ENCODE measurements at places on chromosomes 16 and 17.

DNA sequence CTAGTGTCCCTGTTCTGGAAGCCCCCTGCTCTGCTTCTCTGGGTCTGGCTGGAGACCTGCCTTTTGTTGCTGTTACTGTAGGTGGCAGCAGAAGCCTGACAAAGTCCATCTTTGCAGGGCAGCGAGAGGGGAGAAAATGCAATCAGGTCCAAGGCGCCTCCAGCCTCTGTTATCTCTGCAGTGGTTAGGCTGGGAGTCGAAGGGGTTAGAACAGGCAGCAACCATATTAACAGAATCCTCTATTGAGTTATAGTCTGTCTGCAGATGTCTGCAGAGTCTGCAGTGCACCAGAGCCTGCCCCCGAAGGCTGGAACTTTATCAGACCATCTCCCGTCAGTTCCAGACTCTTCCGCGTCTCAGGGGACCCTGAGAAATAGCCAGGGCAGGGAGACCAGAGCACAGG is 404.9 kb upstream of the EEF2KMT start:
- no peaks in the 10 kb centered on the region for H3K27me3 ChIP-seq
- no peak overlapping the region for H3K4me3 ChIP-seq
- H3K36me3 ChIP-seq = no peaks in the 10 kb centered on the region
- DNase-seq = no peak

DNA sequence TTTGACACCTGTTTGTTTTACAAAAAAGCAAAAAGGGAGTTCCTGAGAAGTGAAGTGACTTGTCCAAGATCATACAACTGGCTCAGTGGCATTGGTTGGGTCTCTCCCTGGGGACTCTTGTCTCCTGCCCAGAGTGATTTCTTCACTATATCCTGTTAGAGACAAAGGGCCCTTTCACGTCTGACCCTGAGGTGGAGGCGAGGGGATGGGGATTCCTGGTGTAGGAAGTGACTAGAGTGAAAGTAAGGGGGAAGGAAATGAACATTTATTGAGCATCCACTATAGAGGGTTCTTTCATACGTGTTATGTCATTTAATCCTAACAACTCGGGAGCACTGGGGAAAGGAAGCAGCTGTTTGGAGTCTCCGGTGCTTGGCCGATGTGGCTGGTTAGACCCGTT is 9.0 kb downstream of the ITGB3 start:
- no peak for DNase-seq
- no peaks in the 10 kb centered on the region for H3K36me3 ChIP-seq
- no peaks in the 10 kb centered on the region for H3K4me1 ChIP-seq
- H3K27ac ChIP-seq = no peak overlapping the region

- H3K27me3 ChIP-seq = no peaks in the 10 kb centered on the region
- no peaks in the 10 kb centered on the region for H3K36me3 ChIP-seq
- H3K27ac ChIP-seq = no peak overlapping the region
- no peaks in the 10 kb centered on the region for H3K4me1 ChIP-seq
These were observed 245.7 kb downstream of the PRKCA start for GRCh38 chr17:66548158-66548557.

- no peaks in the 10 kb centered on the region for H3K36me3 ChIP-seq
- DNase-seq = peak; percentile 57
- H3K4me3 ChIP-seq = no peak overlapping the region
- H3K27ac ChIP-seq = no peak overlapping the region
These were observed 15.5 kb upstream of the TFAP4 start for GRCh38 chr16:4288148-4288921.

- H3K27ac ChIP-seq = no peak overlapping the region
- no peak for DNase-seq
- no peaks in the 10 kb centered on the region for H3K36me3 ChIP-seq
- H3K4me3 ChIP-seq = no peak overlapping the region
- H3K4me1 ChIP-seq = no peaks in the 10 kb centered on the region
These were observed 109.5 kb downstream of the CDH8 start for GRCh38 chr16:61926766-61927165.

GRCh38 chr16:78065319-78065718 is 34.1 kb upstream of the WWOX start:
- H3K4me1 ChIP-seq = no peaks in the 10 kb centered on the region
- no peaks in the 10 kb centered on the region for H3K36me3 ChIP-seq
- no peak overlapping the region for H3K4me3 ChIP-seq
- H3K27me3 ChIP-seq = no peaks in the 10 kb centered on the region
- DNase-seq = no peak

- H3K4me3 ChIP-seq = no peak overlapping the region
- H3K27ac ChIP-seq = no peak overlapping the region
- no peaks in the 10 kb centered on the region for H3K27me3 ChIP-seq
These were observed 4.6 kb downstream of the RASD1 start for GRCh38 chr17:17491546-17491988.

GRCh38 chr17:70691150-70691549 is 521.8 kb downstream of the KCNJ2 start:
- no peak overlapping the region for H3K27ac ChIP-seq
- no peak overlapping the region for H3K4me3 ChIP-seq
- DNase-seq = no peak
- no peaks in the 10 kb centered on the region for H3K4me1 ChIP-seq
- no peaks in the 10 kb centered on the region for H3K36me3 ChIP-seq
- no peaks in the 10 kb centered on the region for H3K27me3 ChIP-seq

GRCh38 chr17:539066-539465 is 175.6 kb downstream of the VPS53 start:
- no peak overlapping the region for H3K27ac ChIP-seq
- no peak for DNase-seq

GRCh38 chr16:10839279-10839666 is 20.7 kb upstream of the TVP23A start:
- no peaks in the 10 kb centered on the region for H3K27me3 ChIP-seq
- DNase-seq = no peak
- no peaks in the 10 kb centered on the region for H3K36me3 ChIP-seq

- no peaks in the 10 kb centered on the region for H3K36me3 ChIP-seq
- H3K27ac ChIP-seq = peak overlapping the region; percentile 99
- H3K4me3 ChIP-seq = peak overlapping the region; percentile 85
- H3K27me3 ChIP-seq = no peaks in the 10 kb centered on the region
These were observed 1.8 kb upstream of the UBTF start for GRCh38 chr17:44221084-44221861.

DNA sequence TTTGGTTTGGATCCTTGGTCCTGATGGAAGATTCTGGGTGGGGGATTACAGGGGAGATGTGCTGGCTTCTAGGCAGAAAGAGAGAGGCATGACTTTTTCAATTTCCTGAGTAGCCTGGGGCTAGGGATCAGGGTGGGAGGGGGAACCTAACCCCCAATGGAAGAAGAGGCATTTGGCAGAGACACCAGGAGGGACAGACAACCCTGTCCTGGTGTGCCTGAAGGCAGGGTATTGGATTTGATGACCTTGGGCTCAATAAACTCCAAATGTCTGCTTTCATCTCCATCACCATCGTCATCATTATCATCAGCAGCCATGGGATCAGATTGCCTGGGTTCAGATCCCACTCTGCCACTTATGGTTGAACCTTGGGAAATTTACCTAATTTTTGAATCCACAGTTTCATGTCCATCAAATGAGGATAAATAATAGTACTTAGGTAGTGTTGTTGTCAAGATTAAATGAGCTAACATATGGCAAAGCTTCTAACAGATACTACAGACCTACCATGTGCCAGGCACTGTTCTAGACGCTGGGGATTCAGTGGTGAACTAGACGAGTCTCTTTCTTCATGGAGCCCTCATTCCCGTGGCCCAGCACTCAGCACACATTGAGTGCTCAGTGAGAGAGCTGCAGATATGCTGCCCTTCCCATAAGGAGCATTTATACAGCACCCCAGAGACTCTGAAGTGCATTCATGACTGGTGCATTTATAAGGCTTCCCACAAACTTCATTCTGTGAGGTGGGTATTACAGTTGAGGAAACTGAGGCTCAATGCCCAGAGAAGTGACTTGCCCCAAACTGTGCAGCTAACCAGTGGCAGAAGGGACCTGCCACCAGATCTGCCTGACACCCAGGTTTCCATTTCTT is 26.8 kb downstream of the IGFBP4 start:
- no peak for DNase-seq
- H3K4me3 ChIP-seq = no peak overlapping the region
- no peak overlapping the region for H3K27ac ChIP-seq
- H3K27me3 ChIP-seq = no peaks in the 10 kb centered on the region

DNA sequence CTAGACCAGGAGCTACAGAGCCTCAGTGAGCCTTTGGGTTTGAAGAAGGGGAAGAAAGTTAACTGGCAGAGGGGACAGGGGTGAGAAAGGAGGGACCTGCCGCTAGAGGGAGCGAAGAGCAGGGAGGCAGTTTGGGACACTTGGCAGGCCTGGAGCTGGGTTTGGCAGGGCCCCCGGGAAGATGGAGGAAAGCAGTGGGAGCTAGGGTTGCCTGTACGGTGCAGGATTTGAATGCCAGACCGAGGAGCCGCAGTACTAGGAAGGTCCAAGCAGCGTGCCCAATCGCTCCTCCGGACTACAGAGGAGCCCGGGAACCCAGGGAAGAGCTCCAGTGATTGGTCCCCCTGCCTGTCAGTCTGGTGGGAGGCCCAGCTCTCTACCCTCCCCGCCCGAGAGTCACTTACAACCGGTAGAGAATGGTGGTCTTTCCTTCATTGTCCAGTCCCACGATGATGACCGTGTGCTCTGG is 1.3 kb downstream of the ARL5C start:
- no peaks in the 10 kb centered on the region for H3K36me3 ChIP-seq
- no peaks in the 10 kb centered on the region for H3K4me1 ChIP-seq
- peaks cover 12% of the 10 kb centered on the region for H3K27me3 ChIP-seq
- H3K27ac ChIP-seq = peak overlapping the region; percentile 61
- DNase-seq = peak; percentile 83

DNA sequence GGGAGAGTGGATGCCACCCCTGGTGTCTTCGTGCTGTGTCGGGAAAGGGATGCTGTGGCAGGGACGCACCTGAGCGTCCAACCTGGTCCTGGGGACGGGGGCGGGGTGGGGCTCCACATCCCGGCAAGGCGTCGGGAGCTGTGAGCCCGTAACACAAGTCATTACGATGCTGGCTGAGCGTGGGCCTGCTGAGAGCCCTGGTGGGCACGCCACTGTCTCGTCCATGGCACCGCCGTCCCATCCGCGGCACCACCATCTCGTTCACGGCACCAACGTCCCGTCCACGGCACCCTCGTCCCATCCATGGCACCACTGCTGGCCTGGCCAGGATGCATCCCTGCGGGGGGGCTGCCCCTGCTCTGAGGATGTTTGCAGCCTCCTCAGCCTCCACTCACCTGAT is 24.1 kb upstream of the GNG13 start:
- no peaks in the 10 kb centered on the region for H3K36me3 ChIP-seq
- DNase-seq = no peak

DNA sequence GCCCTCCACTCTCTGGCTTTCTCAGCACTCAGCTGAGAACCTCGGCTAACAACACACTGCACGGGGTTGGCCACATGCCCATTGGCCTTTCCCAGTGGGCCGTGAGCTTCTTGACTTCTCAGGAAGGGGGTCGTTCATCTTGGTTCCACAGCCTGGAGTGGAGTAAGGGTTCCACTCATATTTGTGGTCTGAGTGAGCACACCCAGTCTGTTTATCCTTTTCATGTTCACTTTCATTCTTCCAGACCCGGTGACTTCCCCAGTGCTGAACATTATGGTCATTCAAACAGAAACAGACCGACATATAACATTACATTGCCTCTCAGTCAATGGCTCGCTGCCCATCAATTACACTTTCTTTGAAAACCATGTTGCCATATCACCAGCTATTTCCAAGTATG is 8.2 kb downstream of the MILR1 start:
- no peak overlapping the region for H3K27ac ChIP-seq
- H3K4me3 ChIP-seq = no peak overlapping the region
- H3K27me3 ChIP-seq = no peaks in the 10 kb centered on the region
- no peaks in the 10 kb centered on the region for H3K36me3 ChIP-seq
- H3K4me1 ChIP-seq = peaks cover 8% of the 10 kb centered on the region
- DNase-seq = no peak

GRCh38 chr17:44210342-44211192 is 8.9 kb downstream of the UBTF start:
- H3K27ac ChIP-seq = peak overlapping the region; percentile 81
- peak; percentile 81 for DNase-seq
- H3K4me1 ChIP-seq = peaks cover 20% of the 10 kb centered on the region
- no peak overlapping the region for H3K4me3 ChIP-seq
- H3K36me3 ChIP-seq = peaks cover 25% of the 10 kb centered on the region

GRCh38 chr17:57833179-57833939 is 16.5 kb downstream of the MRPS23 start:
- H3K36me3 ChIP-seq = no peaks in the 10 kb centered on the region
- peaks cover 19% of the 10 kb centered on the region for H3K4me1 ChIP-seq
- peak; percentile 71 for DNase-seq
- H3K4me3 ChIP-seq = peak overlapping the region; percentile 46
- H3K27me3 ChIP-seq = no peaks in the 10 kb centered on the region

- no peak overlapping the region for H3K4me3 ChIP-seq
- no peak overlapping the region for H3K27ac ChIP-seq
- DNase-seq = no peak
- no peaks in the 10 kb centered on the region for H3K4me1 ChIP-seq
- H3K27me3 ChIP-seq = no peaks in the 10 kb centered on the region
- no peaks in the 10 kb centered on the region for H3K36me3 ChIP-seq
These were observed 101.8 kb upstream of the CDH13 start for GRCh38 chr16:82524976-82525375.

- no peak overlapping the region for H3K27ac ChIP-seq
- no peaks in the 10 kb centered on the region for H3K36me3 ChIP-seq
- no peak for DNase-seq
- peaks cover 2% of the 10 kb centered on the region for H3K27me3 ChIP-seq
- H3K4me1 ChIP-seq = peaks cover 21% of the 10 kb centered on the region
These were observed 2.7 kb downstream of the HS3ST3B1 start for GRCh38 chr17:14303343-14304221.

GRCh38 chr16:86376837-86377236 is 133.5 kb upstream of the FOXF1 start:
- no peaks in the 10 kb centered on the region for H3K36me3 ChIP-seq
- no peak overlapping the region for H3K27ac ChIP-seq
- peaks cover 6% of the 10 kb centered on the region for H3K27me3 ChIP-seq
- no peaks in the 10 kb centered on the region for H3K4me1 ChIP-seq
- H3K4me3 ChIP-seq = no peak overlapping the region

- DNase-seq = no peak
- no peaks in the 10 kb centered on the region for H3K4me1 ChIP-seq
- no peak overlapping the region for H3K27ac ChIP-seq
- no peak overlapping the region for H3K4me3 ChIP-seq
- no peaks in the 10 kb centered on the region for H3K27me3 ChIP-seq
- H3K36me3 ChIP-seq = peaks cover 4% of the 10 kb centered on the region
These were observed 15.3 kb downstream of the NPLOC4 start for GRCh38 chr17:81621494-81622130.

DNA sequence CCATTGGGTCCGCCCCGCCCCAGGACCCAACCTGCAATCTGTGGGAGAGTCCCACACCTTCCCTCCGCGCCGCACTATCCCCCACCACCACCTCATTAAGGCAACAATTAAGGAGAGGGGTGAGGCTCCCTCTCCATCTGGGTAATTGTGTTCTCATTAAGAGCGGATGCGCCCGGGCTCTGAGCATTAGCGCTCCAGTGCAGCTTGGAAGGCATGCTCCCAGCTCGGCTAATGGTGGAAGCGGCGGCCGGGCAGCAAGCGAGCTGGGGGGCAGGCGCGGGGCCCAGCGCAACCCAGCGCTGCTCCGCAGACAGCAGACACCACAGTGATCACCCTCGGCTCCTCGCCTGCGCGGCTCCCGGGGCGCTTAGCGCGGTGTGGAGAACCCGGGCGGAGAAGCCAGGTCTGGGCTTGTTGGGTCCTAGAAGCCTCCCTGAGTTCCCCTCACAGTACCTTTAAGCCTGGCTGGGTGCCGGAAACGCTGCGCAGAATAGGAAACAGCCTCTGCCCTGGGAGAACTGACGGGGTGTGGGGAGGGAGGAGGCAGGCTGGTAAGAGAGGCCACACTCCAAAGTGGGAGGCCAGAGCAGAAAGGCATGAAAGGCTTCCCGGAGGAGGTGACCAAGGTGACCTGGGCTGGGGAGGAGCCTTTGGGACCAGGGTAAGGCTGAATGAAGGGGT is 6.4 kb downstream of the CBLN1 start:
- H3K27me3 ChIP-seq = peaks cover 78% of the 10 kb centered on the region
- H3K4me1 ChIP-seq = no peaks in the 10 kb centered on the region
- no peak overlapping the region for H3K27ac ChIP-seq
- H3K36me3 ChIP-seq = no peaks in the 10 kb centered on the region
- DNase-seq = no peak
